ENCODE measurements at places on chromosomes 16 and 17.

DNA sequence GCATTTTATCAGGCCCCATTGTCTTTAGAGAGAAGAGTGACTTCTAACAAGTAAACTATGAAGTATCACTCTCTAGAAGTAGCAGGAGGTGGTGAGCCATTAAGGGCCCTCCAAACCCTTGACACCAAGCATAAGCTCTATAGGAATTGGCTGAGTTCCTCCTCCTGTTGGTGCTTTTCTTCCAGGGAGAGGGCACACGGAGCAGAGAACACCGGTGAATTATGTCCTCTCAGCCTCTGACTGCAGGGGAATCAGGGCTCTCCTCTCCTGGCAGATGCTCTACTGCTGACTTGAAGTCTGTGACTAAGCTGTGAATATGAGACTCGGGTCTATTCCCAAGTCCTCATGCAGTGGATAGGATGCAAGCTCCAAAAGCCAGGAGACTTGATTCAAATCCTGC lies 32.3 kb downstream of the CHD9 start:
- DNase-seq, result no peak

- no peak for DNase-seq
Observed at GRCh38 chr17:14197057-14197456, 39.6 kb downstream of the CDRT15 start.

DNA sequence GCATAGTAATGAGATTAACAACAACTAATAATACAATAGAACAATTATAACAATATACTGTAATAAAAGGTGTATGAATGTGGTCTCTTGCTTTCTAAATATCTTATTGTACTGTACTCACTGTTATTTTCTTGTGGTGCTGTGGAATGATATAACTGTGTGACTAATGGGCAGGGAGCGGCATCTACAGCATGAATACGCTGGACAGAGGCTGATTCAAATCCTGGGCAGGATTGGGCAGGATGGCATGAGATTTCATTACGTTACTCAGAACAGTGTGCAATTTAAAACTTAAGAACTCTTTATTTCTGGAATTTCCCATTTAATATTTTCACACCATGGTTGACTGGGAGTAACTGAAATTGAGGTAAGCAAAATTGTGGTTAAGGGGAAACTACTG lies 1239.8 kb upstream of the GOT2 start:
- DNase-seq, result no peak

DNA sequence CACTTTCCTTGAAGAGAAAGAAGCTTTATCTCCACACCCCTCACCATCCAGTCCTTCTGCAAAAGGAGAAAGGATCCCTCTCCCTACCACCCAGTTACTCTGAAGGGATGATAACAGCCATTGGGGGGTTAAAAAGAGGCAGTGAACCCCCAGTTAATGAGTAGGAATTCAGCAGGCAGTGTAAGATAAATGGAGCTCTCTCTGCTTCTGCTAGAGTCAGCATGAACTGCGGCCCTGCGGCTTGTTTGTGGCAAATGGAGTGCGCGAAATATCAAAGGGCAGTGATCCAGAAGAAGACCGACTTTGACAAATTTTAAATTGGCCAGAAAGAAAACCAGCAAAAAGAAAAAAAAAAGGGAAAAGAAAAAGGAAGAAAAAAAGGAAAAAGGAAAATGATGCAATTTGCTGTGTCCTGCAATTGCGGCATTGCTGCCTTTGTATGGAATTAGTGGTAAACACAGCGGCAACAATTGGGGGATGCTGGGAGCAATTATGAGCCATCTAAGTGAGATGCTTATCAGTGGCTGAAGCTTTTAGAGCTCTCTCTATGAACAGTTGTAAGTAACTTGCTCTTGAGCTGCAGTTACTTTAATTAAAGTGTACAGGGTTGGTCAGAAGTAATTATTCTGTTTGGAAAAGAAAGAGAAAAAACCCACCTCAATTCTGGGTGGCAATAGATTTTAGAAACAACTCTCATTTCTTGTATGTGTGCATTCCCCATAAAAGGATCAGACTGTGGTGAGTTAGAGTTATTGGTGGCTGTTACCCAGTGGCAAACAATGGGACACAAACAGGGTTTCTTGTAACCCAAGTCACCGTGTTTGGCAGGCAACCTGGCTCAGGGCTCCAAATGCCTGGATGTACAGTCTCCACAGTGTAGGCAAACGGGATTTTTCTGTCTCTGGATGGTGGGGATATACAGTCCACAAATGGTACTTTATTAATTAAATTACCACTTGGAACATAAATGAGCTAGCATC lies 161.3 kb downstream of the AATF start:
- DNase-seq, result no peak

DNA sequence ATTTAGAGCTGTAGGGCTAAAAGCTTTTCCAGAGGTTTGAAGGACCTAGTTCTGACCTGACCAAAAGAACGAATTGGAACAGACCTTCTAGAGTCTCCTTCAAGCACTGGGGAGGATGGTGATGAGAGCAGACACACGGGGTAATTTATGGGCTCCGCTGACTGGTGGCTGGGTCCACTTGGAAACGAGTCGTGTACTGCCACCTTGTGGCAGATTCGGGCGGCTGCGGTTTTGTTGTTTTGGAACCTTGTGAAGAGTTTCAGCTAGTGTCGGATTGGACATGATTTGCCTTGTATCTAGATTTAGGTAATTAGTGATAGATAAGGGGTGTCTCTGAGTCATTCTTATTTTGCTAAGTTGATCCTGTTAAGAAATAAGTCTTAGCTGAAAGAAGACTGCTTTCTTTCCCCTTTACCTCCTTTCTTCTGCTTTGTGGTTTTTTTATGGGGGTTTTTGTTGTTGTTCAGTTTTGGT lies 98.9 kb downstream of the AATF start:
- DNase-seq, result peak; percentile 87

DNA sequence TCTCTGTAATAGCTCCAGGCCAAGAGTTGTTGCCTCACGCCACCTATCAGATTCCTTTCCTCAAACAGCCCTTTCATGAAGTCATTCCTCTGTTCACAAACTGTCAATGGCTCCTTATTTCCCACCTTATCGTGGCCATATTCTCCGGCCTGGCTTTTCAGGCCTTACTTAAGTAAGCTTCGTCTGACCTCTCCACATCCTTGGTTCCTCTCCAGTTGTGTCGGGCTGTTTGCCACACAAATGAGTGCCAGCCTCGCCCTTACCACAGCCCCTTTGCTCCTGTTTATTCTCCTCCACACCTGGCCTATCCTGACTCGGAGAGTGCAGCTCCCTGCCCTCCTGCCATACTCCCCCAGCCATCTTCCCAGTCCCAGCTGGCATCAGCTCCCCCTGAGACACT lies 2.0 kb downstream of the TP53I13 start:
- no peak for DNase-seq

GRCh38 chr17:74737299-74738050 lies 419 bp downstream of the RAB37 start:
- DNase-seq, result no peak
